ENCODE measurements at places on chromosomes 4 and X.

DNA sequence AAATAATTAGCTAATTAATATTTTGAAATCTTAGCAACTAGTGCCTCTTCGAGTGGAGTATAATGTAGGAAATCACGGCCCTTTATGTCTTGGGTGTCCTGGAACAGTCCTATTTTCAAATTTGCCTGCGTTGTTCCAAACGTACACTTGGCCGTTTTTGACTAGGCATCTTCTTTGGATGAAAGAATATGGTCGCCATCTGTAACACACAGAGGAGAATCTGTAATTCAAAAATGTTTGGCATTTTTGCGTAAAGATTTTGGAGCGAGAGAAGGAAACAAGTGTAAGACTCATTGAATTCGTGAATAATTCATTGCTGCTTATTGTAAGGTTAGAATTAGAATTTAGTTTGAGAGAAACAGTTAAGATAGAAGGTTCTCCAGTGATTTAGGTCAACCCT lies 61.5 kb upstream of the CLCN4 start:
- no peak for DNase-seq

DNA sequence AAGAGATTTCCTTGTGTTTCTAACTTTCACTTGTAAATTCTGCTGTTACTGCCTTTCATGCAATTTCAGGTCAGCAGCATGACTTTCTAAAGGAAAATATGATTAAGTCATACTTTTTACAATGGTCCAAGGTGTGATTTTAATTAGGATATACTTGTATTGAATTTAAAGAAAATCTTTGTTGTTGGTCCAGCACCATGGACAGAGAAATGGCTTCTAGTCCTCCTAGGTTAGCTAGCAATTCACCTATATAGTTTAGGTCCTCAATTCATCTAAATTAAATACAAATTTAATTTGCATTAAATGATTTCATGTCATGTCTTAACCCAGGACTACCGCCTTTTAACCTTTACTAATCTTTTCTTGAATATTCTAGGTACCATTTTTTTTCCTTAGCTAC lies 304.9 kb upstream of the RPS6KA3 start:
- no peak for DNase-seq

DNA sequence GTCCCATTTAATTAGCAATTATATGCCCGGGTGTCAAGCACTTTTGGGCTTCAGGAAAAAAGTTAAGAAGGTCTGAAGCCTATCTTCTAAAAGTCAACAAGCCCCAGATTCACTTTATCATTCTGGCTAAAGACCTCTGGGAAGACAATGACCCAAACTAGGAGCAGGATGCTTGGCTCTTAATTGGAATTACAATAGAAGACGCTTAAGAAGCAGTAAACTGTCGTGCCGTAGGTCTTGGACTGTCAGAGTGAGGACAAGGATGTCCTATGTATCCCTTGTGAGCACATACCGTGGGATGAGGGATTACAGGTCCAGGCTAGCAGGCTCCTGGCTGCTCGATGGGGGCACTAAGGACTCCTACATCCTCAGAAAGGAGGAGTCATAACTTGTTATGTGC lies 3.2 kb upstream of the ARHGAP36 start:
- DNase-seq, result no peak

GRCh38 chr4:15400981-15401671 lies 26.7 kb upstream of the C1QTNF7 start:
- DNase-seq, result no peak

- DNase-seq, result no peak
Measured at GRCh38 chr4:154424810-154425484, 66.7 kb downstream of the DCHS2 start.

DNA sequence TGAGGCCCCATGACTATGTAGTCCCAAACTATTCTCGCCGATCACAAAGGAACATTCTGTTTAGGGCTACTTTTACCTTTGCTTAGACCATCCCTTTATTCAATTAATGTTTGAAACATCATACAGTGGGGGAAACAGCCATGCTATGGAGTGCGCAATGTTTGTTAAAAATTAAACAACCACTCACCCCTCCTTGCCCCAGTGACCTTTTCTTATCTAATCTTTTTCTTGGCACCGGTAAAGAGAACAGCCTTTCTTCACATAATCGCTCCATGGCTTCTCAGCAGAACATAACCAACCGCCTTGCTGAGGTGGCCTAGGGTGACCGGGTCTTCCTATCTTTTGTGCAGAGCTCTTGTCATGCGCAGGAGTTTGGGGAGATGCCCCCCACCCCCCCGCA lies 152.6 kb downstream of the VCX3A start:
- no peak for DNase-seq

DNA sequence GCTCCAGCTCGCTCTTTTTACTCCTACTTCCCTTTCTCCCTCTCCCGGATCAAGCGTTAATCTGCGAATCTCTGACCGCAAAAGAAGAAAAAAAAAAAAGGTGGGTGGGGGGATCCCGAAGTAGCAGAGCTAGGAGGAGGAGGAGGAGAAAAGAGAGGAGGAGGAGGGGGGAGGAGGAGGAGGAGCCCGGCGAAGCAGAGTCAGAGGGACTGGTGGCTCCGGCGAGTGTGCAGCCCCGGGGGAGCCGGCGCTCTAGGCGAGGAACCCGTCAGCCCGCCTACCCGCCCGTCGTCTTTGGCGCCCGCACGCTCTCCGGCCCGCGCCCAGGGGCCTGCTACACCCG lies at the start of gene NHSL2:
NHSL2 (plus strand) TSS at position 203 of the 343 bp plus-strand sequence.
- no peak for DNase-seq

DNA sequence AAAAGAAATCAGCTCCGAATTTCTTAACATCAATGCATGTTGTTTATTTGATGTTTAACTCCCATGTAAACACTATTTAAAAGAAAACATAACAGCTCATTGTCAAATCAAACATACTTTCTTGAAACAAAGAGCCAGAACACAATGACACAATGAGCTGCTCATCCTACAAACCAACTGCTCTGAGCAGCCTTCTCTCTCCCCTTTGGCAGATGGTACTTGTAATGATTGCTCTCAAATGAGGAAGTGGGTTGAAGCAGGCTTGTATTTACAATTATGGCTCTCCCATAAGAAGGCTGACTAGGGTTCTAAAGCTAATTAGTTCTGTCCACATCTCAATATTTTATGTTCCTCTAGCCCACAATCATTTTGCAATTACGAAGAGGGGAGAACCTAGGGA lies 637.8 kb upstream of the ADGRL3 start:
- DNase-seq, result no peak

DNA sequence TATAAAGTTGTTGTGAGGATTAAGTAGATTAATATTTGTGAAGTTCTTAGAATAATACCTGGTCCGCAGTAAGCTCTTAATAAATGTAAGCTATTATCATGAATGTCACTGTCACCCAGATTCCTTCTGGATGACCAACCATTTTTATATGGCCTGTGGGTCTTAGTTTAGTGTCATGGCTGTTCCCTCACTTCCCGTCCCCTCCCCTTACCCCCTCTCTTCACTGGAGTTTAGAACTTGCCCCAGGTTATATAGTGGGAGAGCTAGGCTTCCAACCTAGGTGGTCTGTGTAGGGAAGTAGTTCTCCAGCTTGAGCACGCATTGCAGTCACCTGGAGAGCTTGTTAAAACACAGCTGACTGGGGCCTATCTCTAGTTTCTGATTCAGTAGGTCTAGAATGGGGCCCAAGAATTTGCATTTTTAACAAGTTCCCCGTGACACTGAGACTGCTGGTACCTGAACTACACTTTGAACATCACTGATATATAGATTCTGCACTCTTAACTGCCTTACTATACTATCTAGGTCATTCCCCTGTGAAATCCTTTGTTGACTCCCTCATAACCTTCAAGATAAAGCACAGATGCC lies 66.9 kb upstream of the PLAC1 start:
- no peak for DNase-seq

- DNase-seq, result no peak
Measured at GRCh38 chr4:168917138-168917779, 92.8 kb downstream of the CBR4 start.

GRCh38 chrX:77628294-77629025 lies 157.6 kb downstream of the ATRX start:
- no peak for DNase-seq

DNA sequence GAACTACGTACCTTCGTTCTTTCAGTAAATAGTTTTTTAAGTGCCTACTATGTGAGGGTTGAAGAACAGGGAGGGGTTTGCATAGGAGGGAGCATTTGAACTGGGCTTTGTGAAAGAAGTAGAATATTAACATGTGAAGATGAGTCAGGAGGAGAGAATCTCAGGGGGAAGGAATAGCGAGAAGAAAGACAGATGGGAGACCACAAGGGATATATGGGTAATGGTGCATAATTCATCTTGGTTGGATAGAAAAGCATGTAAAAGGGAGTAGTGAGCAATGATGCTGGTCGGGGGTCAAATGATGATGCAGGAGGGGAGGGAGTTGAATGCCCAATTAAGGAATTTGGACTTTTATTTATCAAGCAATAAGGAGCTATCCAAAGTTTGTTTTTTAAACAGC lies 52.7 kb downstream of the TMEM164 start:
- no peak for DNase-seq

- DNase-seq, result no peak
Measured at GRCh38 chr4:139694522-139695107, 29.0 kb downstream of the MGST2 start.

- no peak for DNase-seq
Measured at GRCh38 chr4:23855912-23856605, 33.8 kb downstream of the PPARGC1A start.

DNA sequence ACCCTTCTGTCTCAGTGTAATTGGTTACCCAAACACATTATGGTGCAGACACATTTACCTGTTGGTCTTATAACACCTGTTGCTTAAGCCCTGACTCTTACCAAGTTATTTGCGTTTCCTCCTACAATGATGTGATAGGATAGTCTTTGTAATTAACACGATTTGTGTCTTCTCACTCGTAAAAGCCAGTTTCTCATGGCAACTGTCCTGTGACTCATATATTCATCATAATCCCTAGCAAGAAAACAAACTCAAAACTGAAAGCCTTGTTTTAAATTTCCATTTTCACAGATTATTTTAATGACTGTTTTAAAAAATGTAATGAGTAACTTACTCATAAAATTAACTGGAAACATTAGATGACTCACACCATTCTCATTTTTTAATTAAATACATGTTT lies 495.2 kb downstream of the NLGN4X start:
- no peak for DNase-seq

GRCh38 chr4:25112366-25112994 lies 47.8 kb downstream of the SEPSECS start:
- DNase-seq, result no peak

DNA sequence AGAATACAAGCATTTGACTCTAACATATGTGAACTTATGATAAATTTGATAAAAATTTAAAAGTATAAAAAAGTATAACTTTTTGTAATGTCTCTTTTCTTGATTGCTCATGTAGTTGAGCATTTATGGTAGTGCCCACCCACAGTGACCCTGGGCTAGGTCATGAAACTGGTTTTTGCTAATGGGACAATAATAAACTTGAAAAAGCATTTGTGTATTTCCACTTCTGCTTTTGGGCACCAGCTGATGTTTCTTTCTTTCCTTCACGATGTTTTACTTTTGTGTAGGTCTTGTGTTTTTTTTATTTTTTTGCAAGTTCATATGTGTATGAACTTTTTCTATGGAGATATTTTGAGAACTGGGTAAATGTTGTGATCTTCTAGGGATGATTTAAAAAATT lies 313.1 kb downstream of the CBLL2 start:
- no peak for DNase-seq

DNA sequence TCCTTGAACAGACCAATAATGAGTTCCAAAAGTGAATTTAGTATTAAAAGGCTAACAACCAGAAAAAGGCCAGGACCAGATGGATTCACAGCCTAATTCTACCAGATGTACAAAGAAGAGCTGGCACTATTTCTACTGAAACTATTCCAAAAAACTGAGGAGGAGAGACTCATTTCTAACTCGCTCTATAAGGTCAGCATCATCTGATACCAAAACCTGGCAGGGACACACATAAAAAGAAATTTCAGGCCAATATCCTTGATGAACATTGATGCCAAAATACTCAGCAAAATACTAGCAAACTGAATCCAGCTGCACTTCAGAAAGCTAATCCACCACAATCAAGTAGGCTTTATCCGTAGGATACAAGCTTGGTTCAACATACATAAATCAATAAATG lies 35.8 kb upstream of the USP46 start:
- DNase-seq, result no peak

- DNase-seq, result no peak
Measured at GRCh38 chr4:154005171-154005520, 216.3 kb upstream of the SFRP2 start.

GRCh38 chr4:142274137-142274536 lies 572.0 kb downstream of the INPP4B start:
- no peak for DNase-seq

- DNase-seq, result no peak
Measured at GRCh38 chrX:150258463-150259430, 104.4 kb upstream of the MAMLD1 start.

GRCh38 chr4:106985830-106986229 lies 50.3 kb downstream of the DKK2 start:
- DNase-seq, result no peak

GRCh38 chr4:114205261-114205660 lies 225.8 kb upstream of the ARSJ start:
- no peak for DNase-seq

- DNase-seq, result no peak
Measured at GRCh38 chrX:44253575-44253942, 89.9 kb downstream of the EFHC2 start.

- DNase-seq, result no peak
Measured at GRCh38 chr4:71426381-71427042, 87.7 kb downstream of the SLC4A4 start.

DNA sequence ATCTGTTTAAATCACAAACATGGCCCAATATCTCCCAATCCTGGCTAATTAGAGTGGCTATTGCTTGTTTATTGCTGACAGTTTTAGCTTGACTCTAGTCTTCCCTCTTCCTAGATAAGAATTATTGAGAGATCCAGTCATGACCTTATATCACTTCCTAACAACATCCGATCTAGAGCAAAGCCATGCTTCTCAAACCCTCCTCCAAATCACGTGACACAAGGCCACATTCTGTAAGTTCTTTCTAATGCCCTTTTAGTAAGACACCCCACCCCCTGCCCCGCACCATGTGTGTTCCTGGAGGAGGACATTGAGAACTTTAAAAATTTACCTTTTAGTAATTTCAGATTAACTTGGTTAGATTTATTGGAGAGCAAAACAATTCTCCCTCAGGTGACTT lies 40.6 kb upstream of the RASSF6 start:
- no peak for DNase-seq

- DNase-seq, result no peak
Measured at GRCh38 chr4:579543-580175, 3.6 kb upstream of the TMEM271 start.

GRCh38 chr4:184395971-184396391 lies 78.4 kb downstream of the IRF2 start:
- no peak for DNase-seq

DNA sequence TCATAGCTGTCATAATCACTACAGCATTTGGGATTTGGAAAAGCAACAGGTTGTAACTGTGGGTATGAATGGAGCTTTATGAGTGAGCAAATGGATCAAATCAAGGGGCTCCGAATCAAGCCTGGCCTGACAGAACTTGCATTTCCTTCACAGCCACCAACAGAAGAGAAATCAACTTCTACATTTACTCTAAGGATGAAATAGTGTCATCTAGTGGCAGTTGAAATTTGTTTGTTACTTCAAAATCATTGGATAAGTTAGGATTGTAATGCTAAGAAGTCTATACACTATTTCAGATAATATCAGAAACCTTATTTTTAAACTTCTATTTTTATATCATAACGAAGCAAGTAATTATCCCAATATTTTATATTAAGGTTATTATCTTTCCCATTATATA lies 10.7 kb upstream of the WDR17 start:
- DNase-seq, result no peak
